ENCODE measurements at places on chromosomes 3 and 15. TPM values are rescaled to one million over a fixed set of nuclear protein-coding genes. Genes with fewer than 3 reads are reported as not detected.

The THSD4 gene
- 2.1 TPM for total RNA-seq

GRCh38 chr15:100772892-100773520 lies 106.6 kb upstream of the ALDH1A3 start:
- no peak for DNase-seq
- no peak overlapping the region for H3K27ac ChIP-seq
- H3K27me3 ChIP-seq = no peaks in the 10 kb centered on the region
- H3K4me3 ChIP-seq = no peak overlapping the region

DNA sequence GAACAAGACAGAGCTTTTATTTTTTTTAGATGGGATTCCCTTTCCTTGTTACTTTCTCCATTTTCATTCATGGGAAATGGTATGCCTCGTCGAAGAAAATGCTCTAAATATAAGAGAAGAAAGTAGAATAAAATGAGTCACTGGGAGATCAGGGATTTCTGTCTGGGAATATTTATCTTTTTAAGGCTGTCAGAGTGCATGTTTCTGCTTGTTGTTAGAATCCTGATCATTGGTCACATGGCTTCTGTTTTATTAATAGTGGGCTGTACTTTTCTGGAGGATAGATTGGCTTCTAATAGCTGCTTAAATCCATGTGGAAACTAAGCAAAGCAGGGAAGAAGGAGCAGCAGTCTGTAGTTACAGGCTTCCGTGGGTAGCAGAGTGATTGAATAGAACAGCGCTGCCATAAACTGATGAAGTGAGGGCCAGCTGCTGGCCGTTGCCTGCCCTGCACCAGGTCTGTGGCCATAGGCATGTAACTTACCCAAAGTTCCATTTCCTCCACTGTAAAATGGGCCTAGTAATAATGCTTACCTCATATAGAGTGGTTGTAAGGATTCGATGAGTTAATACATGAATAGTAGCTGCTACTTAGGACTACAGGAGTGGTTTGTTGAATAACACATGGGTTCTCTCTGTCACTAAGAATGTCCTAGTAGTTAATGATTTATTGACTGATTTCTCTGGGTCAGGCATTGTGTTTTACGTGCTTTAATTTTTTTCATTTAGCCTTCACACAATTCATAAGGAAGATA lies 289.9 kb downstream of the SATB1 start:
- H3K4me1 ChIP-seq = no peaks in the 10 kb centered on the region
- DNase-seq = no peak
- no peaks in the 10 kb centered on the region for H3K36me3 ChIP-seq
- no peaks in the 10 kb centered on the region for H3K27me3 ChIP-seq

The NR2E3 gene
- total RNA-seq = not detected

DNA sequence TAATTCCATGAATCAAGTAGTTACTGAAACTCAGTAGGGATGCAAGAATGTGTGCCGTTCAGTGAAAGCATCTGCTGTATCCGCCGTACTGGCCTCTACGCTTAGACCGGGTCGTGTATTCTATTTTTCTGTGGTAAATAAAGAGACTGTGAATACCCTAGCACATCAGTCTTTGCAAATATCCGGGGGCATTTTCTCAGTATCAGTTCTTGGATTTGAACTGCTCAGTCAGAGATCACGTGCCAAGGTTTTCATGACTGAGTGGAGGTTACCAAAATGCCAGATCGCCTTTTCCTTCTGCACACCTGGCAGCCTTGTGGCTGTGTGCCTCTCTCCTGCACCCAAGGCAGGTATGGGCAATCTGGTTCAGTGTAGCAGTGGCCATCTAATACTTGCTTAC lies 377.0 kb downstream of the OCA2 start:
- no peaks in the 10 kb centered on the region for H3K27me3 ChIP-seq
- no peaks in the 10 kb centered on the region for H3K4me1 ChIP-seq
- no peak overlapping the region for H3K27ac ChIP-seq
- no peaks in the 10 kb centered on the region for H3K36me3 ChIP-seq
- H3K4me3 ChIP-seq = no peak overlapping the region

GRCh38 chr3:72698154-72698917 lies 149.9 kb downstream of the SHQ1 start:
- no peaks in the 10 kb centered on the region for H3K27me3 ChIP-seq
- H3K4me3 ChIP-seq = no peak overlapping the region
- DNase-seq = no peak
- no peak overlapping the region for H3K27ac ChIP-seq
- no peaks in the 10 kb centered on the region for H3K36me3 ChIP-seq

DNA sequence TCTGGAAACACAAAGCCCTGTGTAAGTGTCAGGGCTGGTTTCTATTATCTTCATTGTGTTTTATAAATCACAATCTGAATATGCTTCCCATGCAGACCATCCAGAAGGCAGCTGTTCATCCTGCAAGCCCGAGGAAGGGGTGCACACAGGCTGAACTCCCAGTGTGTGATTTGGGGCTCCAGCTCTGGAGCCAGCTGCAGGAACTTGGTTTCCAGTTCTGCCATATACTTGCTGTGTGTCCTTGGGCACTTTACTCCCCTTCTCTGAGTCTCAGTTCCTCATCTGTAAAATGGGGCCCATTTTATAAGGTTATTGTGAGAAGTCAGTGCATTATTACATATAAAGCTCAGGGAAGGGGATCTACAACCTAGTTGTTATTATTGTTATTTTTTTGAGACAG lies 22.6 kb downstream of the CYP8B1 start:
- peaks cover 3% of the 10 kb centered on the region for H3K4me1 ChIP-seq
- H3K27me3 ChIP-seq = no peaks in the 10 kb centered on the region
- DNase-seq = no peak
- H3K27ac ChIP-seq = no peak overlapping the region

DNA sequence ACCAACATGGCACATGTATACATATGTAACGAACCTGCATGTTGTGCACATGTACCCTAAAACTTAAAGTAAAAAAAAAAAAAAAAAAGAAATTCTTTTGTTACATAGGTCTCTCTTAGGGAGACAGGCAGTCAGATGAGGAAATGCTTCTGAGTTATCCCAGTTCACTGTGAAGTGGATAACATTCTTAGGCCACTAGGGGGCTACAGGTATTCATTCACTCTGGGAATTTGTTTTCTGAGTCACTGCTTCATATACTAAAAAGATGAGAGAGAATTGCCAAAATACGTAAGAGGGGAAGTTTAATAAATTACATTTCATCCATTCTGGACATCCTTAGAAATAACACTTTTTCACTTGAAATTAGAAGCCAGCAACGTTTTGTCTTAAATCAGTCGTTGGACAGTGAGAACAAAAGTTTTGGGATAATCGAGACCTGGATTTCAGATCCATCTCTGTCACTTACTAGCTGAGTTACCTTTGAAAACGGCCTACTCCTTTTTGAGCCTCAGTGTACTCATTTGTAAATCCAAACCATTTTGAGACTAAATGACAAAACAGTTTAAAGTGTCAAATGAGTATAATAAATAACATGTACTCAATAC lies 738.4 kb upstream of the ALCAM start:
- H3K27ac ChIP-seq = no peak overlapping the region
- DNase-seq = no peak
- no peaks in the 10 kb centered on the region for H3K4me1 ChIP-seq
- no peaks in the 10 kb centered on the region for H3K27me3 ChIP-seq

GRCh38 chr15:62740141-62741004 lies 302.2 kb upstream of the TPM1 start:
- DNase-seq = no peak
- H3K36me3 ChIP-seq = no peaks in the 10 kb centered on the region
- peaks cover 10% of the 10 kb centered on the region for H3K4me1 ChIP-seq
- H3K27ac ChIP-seq = no peak overlapping the region
- H3K4me3 ChIP-seq = no peak overlapping the region

DNA sequence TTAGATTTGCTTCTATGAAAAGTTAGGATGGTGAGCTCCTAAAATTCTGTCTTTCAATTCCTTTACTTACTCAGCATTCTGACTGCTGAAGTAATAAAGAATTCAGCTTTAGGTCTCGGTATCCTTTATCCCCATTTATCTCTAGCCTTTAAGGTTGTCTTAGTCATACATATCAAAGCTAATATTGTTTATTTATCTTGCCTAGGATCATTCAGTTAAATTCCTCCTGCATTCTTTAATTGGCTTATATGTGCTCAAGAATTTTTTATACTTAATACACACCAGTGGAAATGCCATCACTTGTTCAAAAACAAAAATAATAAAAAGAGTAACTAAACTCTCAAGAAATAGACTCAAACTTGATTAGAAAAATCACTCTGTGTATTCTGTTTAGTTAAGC lies 507.0 kb downstream of the ZPLD1 start:
- no peak overlapping the region for H3K4me3 ChIP-seq
- H3K27me3 ChIP-seq = no peaks in the 10 kb centered on the region
- H3K36me3 ChIP-seq = no peaks in the 10 kb centered on the region
- H3K4me1 ChIP-seq = no peaks in the 10 kb centered on the region
- DNase-seq = no peak

DNA sequence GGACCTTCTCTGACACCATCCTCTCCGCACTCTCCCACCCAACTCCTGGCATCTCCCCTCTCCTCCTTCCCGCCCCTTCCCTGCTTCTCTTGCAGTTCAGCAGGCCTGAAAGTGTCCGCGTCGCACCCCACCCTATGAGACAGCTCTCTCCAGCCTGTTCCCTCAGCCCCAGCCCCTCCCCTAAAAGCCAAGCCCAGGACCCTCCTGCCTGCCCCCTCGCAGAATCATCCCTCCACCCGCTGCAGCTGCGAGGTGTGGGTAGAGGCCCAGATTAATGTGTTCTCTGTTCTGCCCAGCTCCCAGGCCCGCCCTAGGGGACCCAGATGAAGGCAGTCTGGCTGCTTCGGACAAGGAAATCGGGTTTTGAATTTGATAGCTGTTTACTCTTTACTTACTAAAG lies 410 bp downstream of the PRR23E start:
- H3K27ac ChIP-seq = no peak overlapping the region
- no peak for DNase-seq
- no peak overlapping the region for H3K4me3 ChIP-seq
- H3K4me1 ChIP-seq = no peaks in the 10 kb centered on the region
- H3K36me3 ChIP-seq = no peaks in the 10 kb centered on the region

- no peaks in the 10 kb centered on the region for H3K27me3 ChIP-seq
- H3K27ac ChIP-seq = no peak overlapping the region
- no peak overlapping the region for H3K4me3 ChIP-seq
- no peaks in the 10 kb centered on the region for H3K36me3 ChIP-seq
Measured at GRCh38 chr3:346186-346585, 149.6 kb downstream of the CHL1 start.

DNA sequence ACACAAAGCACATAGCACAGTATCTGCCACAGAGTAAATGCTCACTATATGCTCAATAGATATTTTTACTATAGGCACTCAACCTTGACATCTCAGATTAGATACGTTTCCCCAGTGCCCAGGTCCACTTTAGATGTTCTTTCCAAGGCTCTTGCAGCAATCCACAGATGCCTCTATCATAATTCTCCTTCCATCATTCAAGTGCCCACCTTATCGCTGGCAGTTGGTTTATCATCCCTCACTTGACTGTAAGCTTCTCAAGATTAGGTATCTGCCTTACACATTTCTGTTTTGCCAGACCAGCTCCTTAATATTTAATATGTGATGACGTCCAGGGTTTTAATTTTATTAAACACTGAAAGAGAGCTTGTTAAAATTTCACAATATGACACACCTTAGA lies 8.6 kb downstream of the NCEH1 start:
- H3K27ac ChIP-seq = no peak overlapping the region
- no peak for DNase-seq
- no peak overlapping the region for H3K4me3 ChIP-seq
- no peaks in the 10 kb centered on the region for H3K4me1 ChIP-seq
- no peaks in the 10 kb centered on the region for H3K36me3 ChIP-seq
- no peaks in the 10 kb centered on the region for H3K27me3 ChIP-seq

DNA sequence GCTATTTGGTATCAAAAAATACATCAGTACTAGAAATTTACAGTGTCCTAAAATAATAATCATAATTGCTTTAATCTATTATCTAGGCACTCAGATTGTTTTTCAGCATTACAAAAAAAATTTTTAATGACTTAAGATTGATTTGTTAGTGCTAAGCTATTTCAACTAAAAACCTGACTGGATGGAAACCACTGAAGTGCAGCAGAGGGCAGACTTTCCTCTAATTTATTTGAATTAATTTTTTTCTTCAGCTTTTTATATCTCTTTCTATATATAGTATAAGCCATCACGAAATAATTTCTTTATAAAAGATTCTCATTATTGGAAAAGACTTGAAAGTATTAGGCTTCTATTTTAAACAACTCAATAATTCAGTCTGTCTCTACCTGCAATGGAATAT lies 131.4 kb downstream of the IQCH start:
- no peak for DNase-seq
- no peaks in the 10 kb centered on the region for H3K36me3 ChIP-seq
- no peaks in the 10 kb centered on the region for H3K4me1 ChIP-seq
- H3K27me3 ChIP-seq = no peaks in the 10 kb centered on the region
